ENCODE measurements at places on chromosomes 7 and 10.

- DNase-seq = no peak
These were observed 200.1 kb downstream of the ACTR3B start for GRCh38 chr7:152959610-152960009.

GRCh38 chr10:97937928-97938327, 88.3 kb downstream of the GOLGA7B start:
- DNase-seq = no peak

DNA sequence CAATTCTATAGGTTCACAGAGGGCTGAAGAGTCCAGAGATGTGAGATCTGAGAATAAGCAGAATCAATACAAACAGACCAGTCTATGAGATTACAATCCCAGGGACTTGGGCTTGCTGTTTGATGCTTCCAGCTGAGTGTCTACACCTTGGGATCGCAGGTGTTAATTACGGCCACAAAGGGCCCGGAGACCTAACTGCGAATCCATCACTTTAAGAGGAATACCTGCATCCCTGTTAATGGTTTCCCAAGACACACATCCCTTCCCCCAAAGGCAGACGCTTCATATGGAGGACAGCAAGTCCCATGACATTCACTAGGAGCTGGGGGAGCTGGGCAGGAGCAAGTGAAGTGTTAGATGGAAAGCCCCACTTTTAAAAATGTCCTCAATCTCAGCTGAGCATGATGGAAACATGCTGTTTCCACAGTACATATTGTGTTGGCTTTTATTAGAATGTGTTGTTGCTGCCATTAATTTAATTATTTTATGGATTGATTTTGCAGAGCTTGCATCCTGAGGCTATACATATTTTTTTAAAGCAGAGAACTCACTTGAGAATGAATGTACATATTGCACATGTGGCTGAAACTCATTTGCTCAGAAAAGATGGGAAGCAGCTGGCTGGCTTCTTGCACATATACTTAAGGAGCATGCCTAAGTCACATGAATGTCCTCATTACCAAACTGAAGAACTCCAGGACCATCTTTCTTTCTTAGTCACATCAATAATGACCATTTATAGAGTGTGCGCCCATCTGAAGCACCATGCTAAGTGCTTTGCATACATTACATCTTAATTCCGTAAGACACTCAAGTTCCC, 151.3 kb downstream of the NEBL start:
- DNase-seq = no peak

DNA sequence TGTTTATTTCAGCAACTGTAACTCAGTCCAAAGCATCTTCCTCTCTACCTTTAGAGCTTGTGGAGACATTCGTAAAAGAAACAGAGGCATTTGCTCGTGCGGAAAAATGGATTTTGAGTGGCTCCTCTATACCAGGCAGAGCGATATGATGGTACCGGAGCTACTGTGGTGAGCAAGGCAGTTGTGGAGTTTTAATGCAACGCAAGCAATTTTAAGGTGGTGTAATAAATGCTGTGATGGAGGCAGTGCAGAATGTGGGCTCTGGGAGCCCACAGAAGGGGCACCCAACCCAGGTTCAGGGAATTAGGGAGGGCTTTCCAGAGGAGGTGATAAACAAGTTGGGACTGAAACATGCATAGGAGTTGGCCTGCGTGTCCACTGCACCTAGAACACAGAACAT, 149.5 kb downstream of the CDH23 start:
- DNase-seq = no peak

DNA sequence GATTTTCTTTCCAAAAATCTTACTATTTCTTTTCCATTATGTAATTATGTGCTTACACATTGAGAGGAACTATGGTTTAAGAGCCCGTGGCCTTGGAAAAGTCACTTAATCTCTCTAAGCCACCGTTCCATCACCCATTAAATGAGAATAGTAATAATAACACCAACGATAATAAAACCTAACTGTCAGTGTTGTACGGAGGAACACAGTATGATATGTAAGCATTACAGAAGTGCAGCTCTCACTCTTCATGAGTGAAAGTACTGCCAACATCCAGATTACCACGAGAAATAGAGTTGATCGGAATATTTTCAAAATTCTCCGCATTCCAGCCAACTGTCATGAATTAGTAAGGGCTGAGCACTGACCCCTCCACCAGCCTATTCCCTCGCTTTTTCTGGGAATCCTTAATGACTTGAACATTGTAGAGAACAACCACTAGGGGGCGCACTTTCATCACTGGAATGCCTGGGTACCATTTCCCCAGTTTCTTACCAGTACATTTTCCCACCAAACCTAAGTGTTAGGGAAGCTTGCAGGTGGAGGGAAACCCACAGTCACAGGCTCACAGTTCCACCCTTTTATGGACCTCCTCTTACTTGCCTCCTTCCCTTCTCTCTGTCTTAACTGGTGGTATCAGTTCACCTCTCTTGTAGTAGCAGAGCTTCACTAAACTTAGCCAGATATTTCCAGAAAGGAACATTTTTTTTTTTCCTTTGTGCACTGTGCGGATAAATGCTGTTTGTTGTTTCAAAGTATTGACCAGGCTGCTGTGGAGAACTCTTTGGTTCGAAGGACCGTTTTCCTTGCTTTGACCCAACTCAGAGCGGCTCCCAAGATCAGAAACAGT, 27.8 kb downstream of the NKX2-3 start:
- no peak for DNase-seq

- DNase-seq = no peak
These were observed 384.1 kb upstream of the COBL start for GRCh38 chr7:51700593-51701215.

- peak; percentile 63 for DNase-seq
These were observed 1.0 kb downstream of the CDK6 start for GRCh38 chr7:92835261-92835850.

DNA sequence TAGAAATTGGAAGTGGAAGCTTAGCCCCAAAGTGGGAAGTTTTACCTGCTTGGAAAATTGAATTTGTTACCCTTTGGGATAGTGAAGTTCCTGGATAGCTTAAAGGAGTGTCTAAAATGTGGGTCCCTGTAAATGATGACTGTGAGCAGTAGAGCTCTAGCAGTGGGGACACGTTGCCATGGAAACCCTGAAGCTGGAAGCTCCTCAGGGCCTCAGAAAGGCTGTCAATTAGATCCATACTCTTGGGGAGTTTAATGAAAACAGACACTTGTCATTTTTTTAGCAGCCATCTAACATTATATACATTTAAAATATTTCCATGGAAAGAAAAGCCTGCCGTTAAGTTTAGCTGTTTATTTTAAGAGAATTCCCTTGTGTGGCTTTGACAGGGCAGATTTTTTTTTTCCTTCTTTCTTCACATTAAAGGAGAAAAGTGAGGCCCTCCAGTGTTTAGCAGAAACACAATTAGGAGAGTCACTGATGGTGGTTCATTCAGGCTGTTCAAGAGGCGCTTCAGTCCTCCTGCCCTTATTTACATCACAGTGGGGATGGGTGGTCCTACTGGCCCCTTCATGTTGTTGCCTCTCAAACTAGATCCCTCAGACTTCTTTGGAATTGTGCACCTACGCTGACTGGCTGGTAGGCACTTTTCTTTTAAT, 518.4 kb downstream of the CCSER2 start:
- no peak for DNase-seq

DNA sequence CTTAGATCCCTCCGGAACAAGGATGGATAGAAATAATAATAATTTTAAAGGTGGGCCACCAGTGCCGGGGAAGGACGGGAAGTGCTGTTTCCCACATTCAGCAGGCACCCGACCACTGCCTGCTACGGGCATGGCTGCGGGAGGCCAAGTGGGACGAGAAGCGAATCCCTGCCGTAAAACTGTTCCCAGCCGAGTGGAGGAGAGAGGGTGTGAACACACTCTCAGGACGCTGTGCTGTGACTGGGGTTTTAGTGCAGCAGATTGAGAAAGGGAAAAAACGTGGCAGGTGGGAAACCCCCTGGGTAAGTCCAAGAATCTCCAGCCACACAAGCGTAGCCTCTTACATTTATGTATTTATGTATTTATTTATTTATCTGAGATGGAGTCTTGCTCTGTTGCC, 158.8 kb downstream of the DNAJB6 start:
- DNase-seq = no peak
